Skeletal muscle tissue (tissue), 5 donors: ENCODE measurements at places on chromosomes 6 and 20. TPM values are rescaled to one million over a fixed set of nuclear protein-coding genes. Genes with fewer than 3 reads are reported as not detected.

Gene CDH22
- total RNA-seq: 0.52 TPM

Gene PDYN
- total RNA-seq: not detected

Gene EEF1A2
- 255 TPM for total RNA-seq

Gene PTGIS
- total RNA-seq: 25.6 TPM

Gene SLC22A1
- 1.0 TPM for total RNA-seq
